ENCODE measurements at places on chromosomes 2 and 18. TPM values are rescaled to one million over a fixed set of nuclear protein-coding genes. Genes with fewer than 3 reads are reported as not detected.

DNA sequence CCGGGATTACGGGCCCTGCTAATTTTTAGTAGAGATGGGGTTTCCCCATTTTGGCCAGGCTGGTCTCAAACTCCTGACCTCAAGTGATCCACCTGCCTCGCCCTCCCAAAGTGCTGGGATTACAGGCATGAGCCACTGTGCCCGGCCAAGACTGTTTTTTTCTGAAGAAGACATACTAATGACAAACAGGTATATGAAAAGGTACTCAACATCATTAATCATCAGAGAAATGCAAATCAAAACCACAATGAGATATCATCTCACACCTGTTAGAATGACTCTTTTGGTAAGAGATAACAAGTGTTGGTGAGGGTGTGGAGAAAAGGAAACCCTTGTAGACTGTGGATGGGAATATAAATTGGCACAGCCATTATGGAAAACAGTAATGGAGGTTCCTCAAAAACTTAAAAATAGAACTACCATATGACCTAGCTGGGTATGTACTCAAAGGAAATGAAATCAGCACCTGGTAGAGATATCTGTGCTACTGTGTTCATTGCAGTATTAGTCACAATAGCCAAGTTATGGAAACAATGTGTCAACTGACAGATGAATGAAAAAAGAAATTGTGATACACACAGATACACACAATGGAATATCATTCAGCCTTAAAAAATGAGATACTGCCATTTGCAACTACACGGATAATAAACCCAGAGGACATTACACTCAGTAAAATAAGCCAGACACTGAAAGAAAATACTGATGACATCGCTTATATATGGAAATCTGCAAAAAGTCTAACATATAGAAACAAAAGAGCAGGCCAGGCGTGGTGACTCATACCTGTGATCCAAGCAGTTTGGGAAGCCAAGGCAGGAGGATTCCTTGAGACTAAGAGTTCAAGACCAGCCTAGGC lies 20.8 kb downstream of the SOS1 start:
- DNase-seq, result peak; percentile 75

Gene ADNP2
- total RNA-seq, result 21.6 TPM

GRCh38 chr2:46984642-46985476 lies 69.3 kb upstream of the MCFD2 start:
- peak; percentile 92 for DNase-seq

Gene MORN2
- total RNA-seq, result 16.3 TPM

- no peak for DNase-seq
These were observed at the start of gene HOXD8 for GRCh38 chr2:176128982-176129796. Gene HOXD8 (plus strand): TSS chr2:176129705. CDS start chr2:176130367, 662 bp downstream.

DNA sequence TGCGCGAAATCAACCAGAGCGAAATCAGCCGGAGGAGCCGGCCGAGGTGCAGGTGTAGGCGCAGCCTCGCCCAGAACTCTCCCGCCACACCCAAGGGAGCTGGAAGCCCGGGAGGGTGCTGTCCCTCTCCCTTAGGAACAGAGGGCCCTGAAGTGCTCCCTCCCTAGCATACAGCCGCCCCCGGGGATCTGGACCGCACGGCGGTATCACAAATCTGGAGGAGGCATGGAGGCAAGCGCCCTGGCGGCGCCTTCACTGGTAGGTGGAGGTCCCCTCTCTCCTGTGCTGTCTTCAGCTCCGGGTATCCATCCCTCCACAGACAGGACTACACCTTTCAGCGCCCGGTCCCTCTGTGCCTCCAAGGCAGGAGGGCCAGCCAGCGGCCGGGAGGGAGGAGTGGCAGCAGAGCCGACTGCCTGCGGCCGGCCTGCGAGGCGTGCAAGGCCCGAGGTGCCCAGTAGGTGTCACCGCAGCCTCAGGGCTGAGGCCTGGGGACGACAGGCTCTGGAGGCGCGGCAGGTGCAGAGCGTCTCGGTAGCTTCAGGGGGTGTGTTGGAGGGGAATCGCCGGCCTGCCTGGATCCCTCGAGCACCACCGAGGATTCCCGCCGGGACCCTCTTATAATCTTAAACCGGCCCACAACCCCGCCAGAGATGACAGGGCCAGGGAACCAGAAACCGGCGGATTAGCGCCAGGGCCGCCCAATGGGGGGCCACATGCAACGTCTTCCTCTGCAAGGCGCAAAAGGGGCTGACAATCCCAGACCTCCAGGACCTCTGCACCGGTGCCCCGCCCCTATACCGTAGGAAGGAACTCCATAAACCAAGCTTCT lies 2.8 kb downstream of the IHH start:
- peak; percentile 44 for DNase-seq

- DNase-seq, result no peak
These were observed 14.4 kb upstream of the DLX1 start for GRCh38 chr2:172070936-172071335.

GRCh38 chr2:188787021-188787657 lies 187.0 kb upstream of the COL3A1 start:
- peak; percentile 39 for DNase-seq

- no peak for DNase-seq
These were observed 153.6 kb downstream of the ATP9B start for GRCh38 chr18:79222790-79223189.

GRCh38 chr2:157439824-157440186 lies 4.1 kb downstream of the CYTIP start:
- no peak for DNase-seq

DNA sequence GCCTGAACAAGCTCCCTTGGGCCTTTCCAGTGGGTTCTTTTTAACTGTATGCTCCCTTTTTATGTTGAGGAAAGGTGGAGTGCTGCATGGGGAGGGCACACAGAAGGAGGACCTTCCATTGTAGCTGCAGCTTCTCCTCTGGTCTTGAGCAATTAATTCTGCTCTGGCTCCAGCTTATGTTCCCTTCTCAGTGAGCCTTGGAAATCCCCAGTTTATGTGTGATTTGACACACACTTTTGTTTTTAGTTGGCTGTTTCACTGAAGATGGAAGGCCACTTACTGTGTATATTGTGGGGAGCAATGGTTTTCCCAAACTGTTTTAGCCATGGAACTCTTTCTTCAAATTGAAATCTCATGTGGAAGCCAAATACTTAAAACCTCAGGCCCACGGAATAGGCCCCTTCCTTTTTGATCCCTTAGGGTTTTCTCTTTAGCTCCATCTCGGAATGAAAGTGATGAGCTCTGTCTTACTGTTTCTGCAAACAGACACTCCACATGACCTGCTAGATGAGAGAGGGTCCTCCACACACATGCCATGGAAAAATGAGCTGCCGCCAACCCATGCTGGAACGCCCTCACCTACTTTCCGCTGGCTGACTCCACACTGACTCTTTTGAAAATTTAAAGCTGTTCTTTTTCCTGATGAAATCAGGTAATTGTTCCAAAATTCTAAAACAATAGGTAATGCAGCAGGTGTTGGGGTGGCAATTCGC lies 280.9 kb upstream of the SIX2 start:
- DNase-seq, result no peak

DNA sequence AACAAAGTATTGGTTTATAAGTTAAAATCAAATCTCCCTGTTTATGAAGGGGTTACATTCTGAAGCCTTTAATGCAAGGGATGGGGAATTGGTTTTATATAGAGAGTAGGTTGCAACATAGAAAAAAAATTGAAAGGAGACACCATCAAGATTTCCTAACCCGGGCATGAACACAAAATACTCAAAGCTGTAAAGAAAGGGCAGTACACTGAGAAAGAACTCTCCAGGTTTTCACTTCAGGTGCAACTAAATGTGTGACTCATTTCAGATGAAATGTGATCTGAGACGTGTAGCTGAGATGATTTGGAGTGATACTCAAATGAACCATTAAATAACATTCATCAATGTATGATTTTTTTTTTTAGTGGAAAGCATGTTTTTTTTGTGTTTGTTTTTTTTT lies 43.6 kb downstream of the SANBR start:
- peak; percentile 56 for DNase-seq

Gene GLS
- 140 TPM for total RNA-seq

Gene SPR
- 17.4 TPM for total RNA-seq

Gene LYG1
- not detected for total RNA-seq

DNA sequence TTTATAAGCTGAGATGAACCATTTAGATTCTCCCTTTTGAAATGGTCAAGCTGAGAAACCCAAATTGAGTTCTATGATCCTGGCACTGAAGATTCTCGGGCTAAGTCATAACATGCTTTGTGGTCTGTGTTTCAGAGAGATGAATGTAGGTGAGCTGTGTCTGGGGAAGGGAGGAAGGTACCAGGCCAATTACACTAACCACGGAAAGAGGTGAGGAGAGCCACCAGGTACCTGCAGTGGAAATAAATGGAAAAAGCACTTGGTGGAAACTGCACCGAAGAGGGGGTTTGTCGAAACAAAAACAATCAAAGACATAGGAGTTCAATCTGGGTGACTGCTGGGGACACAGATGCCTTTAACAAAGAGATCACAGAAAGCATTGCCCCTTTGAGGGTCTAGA lies 963 bp upstream of the MRPL44 start:
- DNase-seq, result peak; percentile 87

Gene TFCP2L1
- total RNA-seq, result 50.5 TPM

- no peak for DNase-seq
These were observed 11.1 kb downstream of the LIMS2 start for GRCh38 chr2:127664065-127664894.

Gene UBE2F
- total RNA-seq, result 69.3 TPM

DNA sequence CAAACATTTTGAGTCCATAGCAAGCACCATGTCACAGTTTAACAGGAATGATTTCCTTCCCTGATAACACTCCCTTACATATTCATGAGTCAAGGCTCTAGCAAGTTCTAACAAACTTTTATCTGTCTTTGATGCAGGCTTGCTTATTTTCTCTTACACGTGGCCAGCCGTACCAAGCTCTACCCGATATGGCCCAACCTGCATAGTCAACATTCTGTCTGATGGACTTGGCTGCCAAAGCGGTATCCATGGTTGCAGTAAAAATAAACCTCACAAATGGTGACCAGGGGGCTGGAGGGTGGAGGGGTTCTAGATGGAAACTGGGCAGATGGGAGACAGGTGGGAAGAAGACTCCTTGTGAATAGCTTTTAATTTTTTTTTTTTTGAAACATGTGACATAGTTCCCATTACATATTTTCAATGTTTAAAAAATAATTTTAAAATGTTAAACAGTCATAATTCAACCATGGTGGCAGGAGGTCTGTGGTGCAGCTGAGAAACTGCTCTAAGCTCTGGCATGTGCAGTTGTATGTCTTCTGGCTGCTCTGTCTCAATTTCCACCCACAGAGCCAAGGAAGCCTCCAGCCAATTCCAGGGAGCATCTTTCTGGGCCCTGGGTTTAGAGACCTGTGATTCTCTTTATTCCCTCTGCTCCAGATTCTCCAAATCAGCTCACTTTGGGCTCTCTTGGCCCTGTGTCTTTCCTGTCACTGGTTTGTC lies 20.7 kb upstream of the CXCR1 start:
- peak; percentile 31 for DNase-seq

- DNase-seq, result no peak
These were observed 291.2 kb upstream of the DDX18 start for GRCh38 chr2:117523267-117523666.

DNA sequence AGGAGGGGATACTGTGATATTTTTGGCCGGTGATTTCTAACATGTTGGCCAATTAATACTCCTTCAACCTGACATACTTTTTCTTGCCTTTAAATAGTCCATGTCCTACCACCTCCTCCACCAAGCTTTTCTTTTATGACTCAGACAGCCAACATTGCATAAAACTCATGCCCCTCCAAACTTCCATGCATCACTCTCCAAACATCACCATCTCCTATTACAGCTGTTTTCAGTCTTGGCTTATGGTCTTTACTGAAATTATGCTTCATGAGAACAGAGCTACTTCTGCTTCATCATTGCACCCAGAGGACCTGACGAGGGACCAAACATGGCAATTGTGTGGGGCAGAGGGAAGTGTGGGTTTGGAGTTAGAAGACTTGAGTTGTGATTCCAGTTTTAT lies 305.4 kb downstream of the LPIN1 start:
- DNase-seq, result no peak

- DNase-seq, result no peak
These were observed 7.4 kb downstream of the RAPH1 start for GRCh38 chr2:203527719-203528118.

GRCh38 chr2:39696101-39696553 lies 30.4 kb downstream of the TMEM178A start:
- peak; percentile 42 for DNase-seq

Gene REG1B
- not detected for total RNA-seq

- DNase-seq, result no peak
These were observed 123.1 kb upstream of the ARL4C start for GRCh38 chr2:234620018-234620417.

Gene ZSWIM2
- total RNA-seq, result not detected

GRCh38 chr2:34534761-34535160 lies 935.7 kb upstream of the FAM98A start:
- no peak for DNase-seq

- no peak for DNase-seq
These were observed 47.8 kb downstream of the TMX3 start for GRCh38 chr18:68667121-68667520.

- DNase-seq, result no peak
These were observed 134.5 kb upstream of the PKDCC start for GRCh38 chr2:41913311-41913710.

- DNase-seq, result no peak
These were observed 50.5 kb downstream of the OSBPL6 start for GRCh38 chr2:178244777-178245176.

DNA sequence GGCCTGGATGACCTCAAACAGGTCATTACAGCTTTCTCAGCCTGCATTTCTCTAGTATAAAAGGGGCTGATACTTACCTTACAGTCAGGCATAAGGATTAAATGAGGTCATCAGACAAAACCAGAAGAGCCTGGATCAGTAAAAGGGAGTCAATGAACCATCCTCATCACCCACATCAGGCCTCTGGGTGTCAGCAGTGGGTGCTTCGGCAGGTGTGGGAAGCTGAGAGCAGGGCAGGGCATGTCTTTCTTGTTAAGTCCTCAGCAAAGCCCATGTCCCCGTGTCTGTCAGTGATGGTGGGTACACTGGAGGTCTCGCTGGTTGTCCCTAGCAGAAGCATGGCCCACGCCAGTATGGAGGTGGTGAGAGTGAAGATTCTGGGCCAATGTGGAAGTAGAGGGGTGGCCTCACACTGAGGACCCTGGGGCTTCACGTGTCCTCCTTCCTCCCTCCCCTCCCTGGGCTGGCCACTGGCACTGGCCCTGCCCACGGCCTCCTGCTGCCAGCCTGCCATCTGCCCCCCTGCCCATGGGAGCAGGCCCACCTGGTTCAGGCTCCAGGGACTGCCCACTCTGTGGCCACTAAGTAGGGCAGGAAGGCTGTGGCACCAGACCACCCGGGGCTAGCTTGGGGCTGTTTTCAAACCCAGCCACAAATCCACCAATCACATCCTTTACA lies 4.4 kb downstream of the ADRA2B start:
- DNase-seq, result peak; percentile 14

Gene STON1
- total RNA-seq, result 2.5 TPM

Gene PPIL3
- 18.5 TPM for total RNA-seq
